Naive thymus-derived CD4-positive, alpha-beta T cell (primary cell): ENCODE measurements at places on chromosomes 7 and 10.
A peak's percentile ranks its signal among the peaks of the same experiment; 100 is the strongest.

DNA sequence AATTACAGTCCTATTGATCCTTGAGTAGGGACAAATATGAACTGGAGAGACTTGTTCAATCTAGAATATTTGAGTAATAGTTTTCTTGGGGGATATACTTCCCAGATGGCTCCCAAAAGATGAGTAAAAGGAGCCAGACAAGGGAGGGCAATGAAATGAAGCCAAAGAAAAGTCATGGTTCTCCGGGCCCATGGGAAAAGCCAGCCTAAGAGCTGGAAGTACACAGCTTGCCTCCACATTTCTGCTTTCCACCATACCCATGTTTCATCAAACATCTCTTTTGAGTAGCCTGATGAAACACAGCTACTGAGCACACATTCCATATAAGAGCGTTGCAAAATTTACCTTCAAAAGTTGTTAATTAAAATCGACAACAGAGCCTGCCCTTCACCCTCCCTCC lies 535.0 kb upstream of the FZD8 start:
- no peaks in the 10 kb centered on the region for H3K36me3 ChIP-seq
- H3K4me3 ChIP-seq, result no peak overlapping the region
- no peak for DNase-seq
- no peak overlapping the region for H3K27ac ChIP-seq
- no peaks in the 10 kb centered on the region for H3K4me1 ChIP-seq
- no peaks in the 10 kb centered on the region for H3K27me3 ChIP-seq

GRCh38 chr7:68706291-68706690 lies 892.0 kb upstream of the AUTS2 start:
- no peaks in the 10 kb centered on the region for H3K4me1 ChIP-seq
- H3K4me3 ChIP-seq, result no peak overlapping the region
- DNase-seq, result no peak
- no peaks in the 10 kb centered on the region for H3K36me3 ChIP-seq
- no peak overlapping the region for H3K27ac ChIP-seq
- no peaks in the 10 kb centered on the region for H3K27me3 ChIP-seq

- no peaks in the 10 kb centered on the region for H3K36me3 ChIP-seq
- no peak overlapping the region for H3K4me3 ChIP-seq
- no peak overlapping the region for H3K27ac ChIP-seq
- no peaks in the 10 kb centered on the region for H3K4me1 ChIP-seq
- no peaks in the 10 kb centered on the region for H3K27me3 ChIP-seq
Observed at GRCh38 chr7:130758429-130759056, 24.5 kb upstream of the KLF14 start.

- H3K36me3 ChIP-seq, result no peaks in the 10 kb centered on the region
- no peak for DNase-seq
- H3K27ac ChIP-seq, result no peak overlapping the region
- no peaks in the 10 kb centered on the region for H3K27me3 ChIP-seq
Observed at GRCh38 chr7:32275216-32276009, 205.2 kb upstream of the PDE1C start.

- no peak for DNase-seq
- no peak overlapping the region for H3K27ac ChIP-seq
- H3K36me3 ChIP-seq, result no peaks in the 10 kb centered on the region
- no peak overlapping the region for H3K4me3 ChIP-seq
- H3K27me3 ChIP-seq, result no peaks in the 10 kb centered on the region
Observed at GRCh38 chr10:113627836-113628235, 36.0 kb downstream of the NRAP start.

DNA sequence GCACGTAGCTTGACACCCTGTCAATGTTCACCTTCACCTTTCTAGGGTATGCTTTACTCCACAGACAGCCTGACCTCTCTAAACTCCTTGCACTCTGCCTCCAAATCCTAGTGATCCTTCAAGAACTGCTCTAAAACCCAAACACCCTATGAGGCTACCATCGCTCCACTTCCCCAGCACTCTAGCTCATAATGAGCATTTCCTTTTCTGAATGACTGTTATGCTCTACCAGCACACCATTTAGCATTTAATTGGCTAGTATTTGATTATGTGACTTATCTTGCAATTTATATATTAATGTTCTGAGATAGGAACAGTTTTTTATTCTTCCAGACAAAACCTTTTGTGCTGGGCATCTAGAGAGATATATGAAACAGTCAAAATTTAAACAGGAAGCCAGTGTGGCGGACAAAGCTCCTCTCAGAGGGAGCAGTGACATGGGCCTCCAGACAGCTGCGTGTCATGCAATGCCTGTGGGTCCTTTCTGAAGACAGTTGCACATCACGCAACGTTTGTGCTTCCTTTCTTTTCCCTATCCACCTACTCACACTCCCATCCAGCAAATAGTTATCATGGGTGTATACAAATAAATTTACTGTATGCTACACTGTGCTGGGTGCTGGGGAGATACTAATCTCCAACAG lies 86.3 kb downstream of the ALOX5 start:
- no peak overlapping the region for H3K4me3 ChIP-seq
- DNase-seq, result no peak
- H3K36me3 ChIP-seq, result peaks cover 74% of the 10 kb centered on the region
- H3K4me1 ChIP-seq, result peaks cover 3% of the 10 kb centered on the region
- H3K27ac ChIP-seq, result no peak overlapping the region

DNA sequence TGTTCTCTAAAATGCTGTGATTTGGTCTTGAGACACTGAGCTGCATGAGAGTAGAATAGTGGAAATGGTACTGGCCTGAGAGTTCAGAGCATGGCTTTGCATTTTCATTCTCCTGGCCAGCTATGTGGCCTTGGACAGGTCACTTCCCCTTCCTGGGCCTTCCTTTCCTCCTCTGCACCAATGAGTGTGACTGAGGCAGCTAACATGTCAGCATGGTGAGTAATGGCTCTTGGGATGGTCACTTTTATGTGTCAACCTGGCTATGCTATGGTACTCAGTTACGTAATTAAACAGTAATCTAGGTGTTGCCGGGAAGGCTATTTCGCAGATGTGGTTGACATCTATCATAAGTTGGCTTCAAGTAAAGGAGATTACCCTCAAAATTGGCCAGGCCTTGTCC lies 109.3 kb downstream of the RTKN2 start:
- H3K36me3 ChIP-seq, result no peaks in the 10 kb centered on the region
- no peak overlapping the region for H3K27ac ChIP-seq
- peaks cover 4% of the 10 kb centered on the region for H3K4me1 ChIP-seq
- no peaks in the 10 kb centered on the region for H3K27me3 ChIP-seq
- no peak for DNase-seq

DNA sequence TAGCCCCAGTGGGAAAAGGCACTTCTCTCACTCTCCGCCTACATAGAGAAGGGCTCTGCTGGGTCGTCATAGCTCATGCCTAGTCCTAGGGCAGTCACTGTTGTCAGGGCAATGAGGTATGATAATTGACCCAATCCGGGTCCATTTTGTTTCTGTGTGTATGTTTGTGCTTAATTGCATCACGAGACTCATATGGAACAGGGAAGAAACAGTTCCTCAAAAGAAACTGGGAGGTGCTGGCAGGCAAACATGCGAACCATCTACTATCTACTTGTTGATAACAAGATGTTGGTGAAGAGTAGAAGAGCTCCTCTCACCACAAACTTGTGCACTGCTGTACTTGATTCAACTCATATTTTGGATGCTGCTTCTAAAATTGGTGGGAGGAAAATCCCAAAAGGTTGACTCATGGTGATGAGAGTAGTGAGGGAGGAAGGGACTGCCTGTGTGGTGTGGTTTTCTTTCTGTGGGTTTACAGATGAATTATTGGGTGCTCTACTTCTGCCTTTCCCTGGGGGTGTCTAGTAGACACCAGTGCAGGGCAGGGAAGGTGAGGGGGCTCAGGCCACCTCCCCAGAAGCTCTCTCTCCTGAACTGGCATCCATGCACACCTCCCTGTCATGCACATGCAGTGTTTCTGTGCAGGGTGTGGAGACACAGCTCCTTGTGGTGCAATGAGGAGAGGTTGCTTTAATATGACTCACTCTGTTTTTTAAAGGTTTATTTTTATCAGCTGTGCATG lies 29.4 kb downstream of the LSMEM1 start:
- no peaks in the 10 kb centered on the region for H3K4me1 ChIP-seq
- no peaks in the 10 kb centered on the region for H3K27me3 ChIP-seq
- H3K4me3 ChIP-seq, result no peak overlapping the region
- H3K27ac ChIP-seq, result no peak overlapping the region

GRCh38 chr7:116522247-116522646 lies 2.6 kb upstream of the CAV1 start:
- no peaks in the 10 kb centered on the region for H3K36me3 ChIP-seq
- H3K27me3 ChIP-seq, result peaks cover 22% of the 10 kb centered on the region
- H3K27ac ChIP-seq, result no peak overlapping the region
- DNase-seq, result no peak

DNA sequence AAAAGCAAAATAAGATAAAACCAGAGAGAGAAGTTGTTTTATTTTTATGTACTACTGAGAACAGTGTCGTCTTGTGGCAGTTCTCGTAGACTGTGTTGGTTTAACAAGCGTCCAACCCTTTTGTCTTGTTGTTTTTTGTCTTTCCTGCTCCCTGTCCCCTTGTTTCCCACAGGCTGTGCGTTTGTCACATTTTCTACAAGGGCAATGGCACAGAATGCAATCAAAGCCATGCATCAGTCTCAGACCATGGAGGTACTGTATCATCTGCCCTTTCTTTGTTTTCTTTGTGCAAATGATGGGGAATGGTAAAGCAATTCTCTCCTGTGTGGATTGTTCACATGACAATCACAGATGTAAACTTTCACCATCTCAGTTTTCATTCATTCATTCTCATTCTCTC lies 248.8 kb downstream of the CELF2 start:
- no peak for DNase-seq
- H3K36me3 ChIP-seq, result peaks cover 22% of the 10 kb centered on the region
- H3K27ac ChIP-seq, result no peak overlapping the region
- no peaks in the 10 kb centered on the region for H3K27me3 ChIP-seq
- H3K4me1 ChIP-seq, result peaks cover 22% of the 10 kb centered on the region

DNA sequence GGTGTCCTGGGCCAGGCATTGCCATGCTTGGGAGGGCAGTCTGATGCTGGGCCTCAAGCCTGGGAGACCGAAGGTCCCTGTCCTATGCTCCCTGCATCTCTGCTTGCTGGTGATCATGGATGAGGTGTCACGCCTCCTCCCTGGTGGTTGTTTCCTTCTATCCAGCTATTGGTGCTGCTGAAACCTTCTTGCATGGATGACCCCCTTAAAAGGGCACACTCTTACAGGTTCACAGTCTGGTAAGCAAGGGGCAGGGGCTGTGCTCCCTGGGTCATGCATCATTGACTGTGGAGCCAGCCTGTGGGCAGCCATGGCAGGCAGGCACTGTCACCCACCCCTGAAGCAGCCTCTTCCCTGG lies 36.8 kb upstream of the SLC29A3 start:
- DNase-seq, result no peak
- H3K4me1 ChIP-seq, result no peaks in the 10 kb centered on the region
- no peak overlapping the region for H3K27ac ChIP-seq
- H3K4me3 ChIP-seq, result no peak overlapping the region

- no peak overlapping the region for H3K27ac ChIP-seq
- H3K4me3 ChIP-seq, result no peak overlapping the region
- no peaks in the 10 kb centered on the region for H3K4me1 ChIP-seq
- peak; percentile 54 for DNase-seq
Observed at GRCh38 chr10:122298598-122299301, 27.7 kb downstream of the BTBD16 start.

- no peak for DNase-seq
- no peak overlapping the region for H3K27ac ChIP-seq
- no peaks in the 10 kb centered on the region for H3K4me1 ChIP-seq
- H3K36me3 ChIP-seq, result no peaks in the 10 kb centered on the region
- no peak overlapping the region for H3K4me3 ChIP-seq
Observed at GRCh38 chr10:52965938-52966401, 193.4 kb upstream of the MBL2 start.

DNA sequence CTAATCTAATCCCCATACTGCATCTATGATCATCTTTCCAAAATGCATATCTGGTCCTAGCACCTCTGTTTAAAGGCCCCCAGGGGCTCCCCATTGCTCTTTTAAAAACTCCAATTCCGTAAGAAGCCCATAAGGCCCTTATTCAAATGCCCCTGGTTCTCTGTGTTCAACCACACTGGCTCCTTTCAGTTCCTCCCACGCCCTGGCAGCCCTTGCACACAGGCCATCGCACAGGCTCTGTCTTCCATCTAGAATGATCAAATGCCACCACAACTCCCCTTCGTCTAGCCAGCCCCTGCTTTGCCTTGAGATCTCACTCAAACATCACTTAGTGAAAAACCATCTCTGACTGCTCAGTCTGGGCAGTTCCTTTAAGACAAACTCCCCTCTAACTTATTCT lies 112.9 kb upstream of the LYZL2 start:
- no peak overlapping the region for H3K27ac ChIP-seq
- H3K27me3 ChIP-seq, result no peaks in the 10 kb centered on the region
- no peak overlapping the region for H3K4me3 ChIP-seq
- H3K36me3 ChIP-seq, result no peaks in the 10 kb centered on the region
- no peaks in the 10 kb centered on the region for H3K4me1 ChIP-seq
- no peak for DNase-seq

GRCh38 chr7:109009636-109010035 lies 440.0 kb downstream of the DNAJB9 start:
- H3K27ac ChIP-seq, result no peak overlapping the region
- H3K27me3 ChIP-seq, result no peaks in the 10 kb centered on the region
- H3K4me1 ChIP-seq, result no peaks in the 10 kb centered on the region

DNA sequence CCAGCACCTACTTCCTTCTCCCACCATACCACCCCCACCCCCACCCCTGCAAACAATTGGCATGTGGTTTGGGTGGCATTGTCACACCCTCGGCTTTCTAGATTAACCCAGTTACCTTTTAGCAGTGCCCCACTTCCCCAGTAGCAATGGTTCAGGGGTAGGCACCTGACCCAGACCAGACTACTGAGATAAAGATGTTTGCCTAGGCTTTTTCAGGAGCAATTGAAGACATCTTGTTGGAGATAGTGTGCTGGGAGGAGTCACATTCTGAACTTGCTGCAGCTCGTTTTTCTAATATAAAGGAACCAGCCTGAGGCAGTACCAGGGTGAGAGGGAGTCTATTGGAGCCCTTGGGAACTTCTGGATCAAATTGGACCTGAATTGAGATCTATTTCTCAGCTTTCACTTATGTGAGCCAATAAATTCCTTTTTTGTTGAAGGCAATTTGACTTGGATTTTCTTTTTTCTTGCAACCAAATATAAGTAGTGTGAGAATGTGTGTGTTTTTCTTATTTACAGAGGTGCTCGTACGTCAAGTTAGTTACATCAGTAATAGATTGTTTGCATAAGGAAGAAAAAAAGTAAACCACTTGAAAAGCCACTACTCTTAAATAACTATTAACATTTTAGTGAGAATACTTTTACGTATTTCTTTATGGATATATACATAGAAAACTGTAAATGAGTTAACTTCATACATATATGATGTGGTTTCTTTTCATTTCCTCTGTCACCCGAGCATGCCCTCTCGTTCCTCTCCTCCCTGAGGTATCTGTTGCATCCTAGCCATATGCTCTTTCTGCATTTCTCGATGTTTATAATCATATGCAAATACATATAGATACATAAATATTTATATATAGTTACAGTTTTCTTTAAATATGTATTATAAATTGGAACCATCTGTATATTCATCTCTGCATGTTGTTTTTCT lies 38.0 kb downstream of the RAB18 start:
- H3K4me3 ChIP-seq, result no peak overlapping the region
- no peaks in the 10 kb centered on the region for H3K27me3 ChIP-seq
- peaks cover 5% of the 10 kb centered on the region for H3K4me1 ChIP-seq
